T-helper 17 cell (primary cell): ENCODE measurements at places on chromosomes 2 and 18. TPM values are rescaled to one million over a fixed set of nuclear protein-coding genes. Genes with fewer than 3 reads are reported as not detected.

DNA sequence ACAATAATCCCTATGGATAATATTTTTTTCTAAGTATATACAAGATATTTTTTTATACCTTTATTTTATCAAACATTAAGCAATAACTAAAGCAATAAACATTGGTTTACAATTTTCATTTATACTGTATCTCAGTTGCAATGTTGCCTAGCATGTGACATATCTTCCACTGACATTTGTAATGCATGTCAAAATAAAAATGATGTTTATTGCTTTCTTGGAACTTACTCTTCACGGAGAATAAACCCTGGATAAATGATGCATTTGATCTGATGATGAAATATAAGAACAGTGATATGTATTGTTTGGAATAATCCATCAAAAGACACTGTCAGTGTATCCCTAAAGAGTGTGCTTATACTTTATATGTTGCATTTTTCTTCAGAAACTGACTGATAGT lies 135.7 kb downstream of the SPAG16 start:
- H3K27me3 ChIP-seq = peaks cover 8% of the 10 kb centered on the region
- H3K36me3 ChIP-seq = no peaks in the 10 kb centered on the region
- no peak overlapping the region for H3K4me3 ChIP-seq
- no peak for DNase-seq

AMER3 gene
- total RNA-seq = not detected

DNA sequence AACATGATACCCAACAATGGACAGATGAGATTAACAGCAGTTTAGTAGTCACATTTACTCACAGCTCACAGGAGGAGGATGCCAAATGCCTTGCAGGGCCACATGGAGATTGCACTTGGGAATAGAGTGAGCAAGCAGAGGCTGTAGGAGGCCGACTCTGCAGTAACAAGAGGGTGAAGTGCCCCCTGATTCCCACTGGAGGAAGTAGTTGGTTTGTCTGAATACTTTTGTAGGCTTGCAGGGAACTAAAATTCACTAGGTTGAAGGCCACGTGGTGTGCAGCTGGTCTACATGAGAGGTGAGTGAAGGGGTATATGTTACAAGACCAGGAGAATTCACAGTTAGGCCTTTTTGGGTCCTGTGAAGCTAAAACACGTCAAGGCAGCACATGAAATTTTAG lies 419.3 kb upstream of the TNP1 start:
- H3K4me1 ChIP-seq = no peaks in the 10 kb centered on the region
- H3K27ac ChIP-seq = no peak overlapping the region
- no peak overlapping the region for H3K4me3 ChIP-seq
- H3K27me3 ChIP-seq = peaks cover 4% of the 10 kb centered on the region
- H3K36me3 ChIP-seq = no peaks in the 10 kb centered on the region
- DNase-seq = no peak

GRCh38 chr18:10266334-10266590 lies 188.2 kb upstream of the APCDD1 start:
- H3K27me3 ChIP-seq = peaks cover 17% of the 10 kb centered on the region
- H3K4me1 ChIP-seq = no peaks in the 10 kb centered on the region
- no peak overlapping the region for H3K4me3 ChIP-seq
- H3K36me3 ChIP-seq = peaks cover 3% of the 10 kb centered on the region

- peaks cover 47% of the 10 kb centered on the region for H3K27me3 ChIP-seq
- H3K4me1 ChIP-seq = peaks cover 41% of the 10 kb centered on the region
- peak within 1 kb of the TSS; percentile 99 for H3K4me3 ChIP-seq
- H3K36me3 ChIP-seq = peaks cover 9% of the 10 kb centered on the region
- DNase-seq = peak; percentile 89
Measured at GRCh38 chr2:221572219-221572820, at the start of gene EPHA4. EPHA4 (minus strand) TSS chr2:221572304; CDS start chr2:221572248, 56 bp downstream.

DNA sequence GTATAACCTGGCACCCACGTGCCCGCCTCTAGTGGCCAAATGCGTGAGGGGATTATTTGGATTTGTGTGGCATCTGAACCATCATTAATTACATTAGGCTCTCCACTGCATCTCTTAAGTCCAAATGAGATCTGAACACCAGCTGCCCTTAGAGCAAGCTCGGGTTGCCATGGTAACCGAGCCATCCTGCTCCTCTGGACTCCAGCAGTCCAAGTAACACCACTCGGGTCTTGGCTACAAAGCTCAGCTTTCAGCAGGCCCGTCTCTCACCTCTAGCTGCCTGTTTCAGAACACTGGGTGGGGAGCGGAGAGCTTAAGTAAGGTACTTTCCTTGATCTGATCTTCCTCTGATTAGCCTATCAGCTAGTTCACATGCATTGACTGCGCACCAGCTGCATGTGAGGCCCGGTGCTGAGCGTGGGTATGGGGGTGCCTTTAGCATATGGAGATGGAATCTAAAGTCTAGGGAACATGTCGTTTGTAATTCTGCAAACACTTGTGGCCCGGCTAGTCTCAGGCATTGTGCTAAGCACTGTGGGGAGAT lies 14.1 kb upstream of the CYS1 start:
- no peak overlapping the region for H3K4me3 ChIP-seq
- H3K27me3 ChIP-seq = peaks cover 67% of the 10 kb centered on the region
- peaks cover 6% of the 10 kb centered on the region for H3K4me1 ChIP-seq
- no peak for DNase-seq

PXDN gene
- not detected for total RNA-seq

NEU2 gene
- total RNA-seq = not detected

ALK gene
- total RNA-seq = not detected

KCNJ3 gene
- not detected for total RNA-seq

ADAM17 gene
- 34.0 TPM for total RNA-seq

REG1B gene
- not detected for total RNA-seq

GRCh38 chr2:239827523-239827890 lies 197.6 kb downstream of the NDUFA10 start:
- no peaks in the 10 kb centered on the region for H3K36me3 ChIP-seq
- no peak overlapping the region for H3K27ac ChIP-seq
- peaks cover 6% of the 10 kb centered on the region for H3K4me1 ChIP-seq
- DNase-seq = no peak
- H3K27me3 ChIP-seq = peaks cover 24% of the 10 kb centered on the region

DNA sequence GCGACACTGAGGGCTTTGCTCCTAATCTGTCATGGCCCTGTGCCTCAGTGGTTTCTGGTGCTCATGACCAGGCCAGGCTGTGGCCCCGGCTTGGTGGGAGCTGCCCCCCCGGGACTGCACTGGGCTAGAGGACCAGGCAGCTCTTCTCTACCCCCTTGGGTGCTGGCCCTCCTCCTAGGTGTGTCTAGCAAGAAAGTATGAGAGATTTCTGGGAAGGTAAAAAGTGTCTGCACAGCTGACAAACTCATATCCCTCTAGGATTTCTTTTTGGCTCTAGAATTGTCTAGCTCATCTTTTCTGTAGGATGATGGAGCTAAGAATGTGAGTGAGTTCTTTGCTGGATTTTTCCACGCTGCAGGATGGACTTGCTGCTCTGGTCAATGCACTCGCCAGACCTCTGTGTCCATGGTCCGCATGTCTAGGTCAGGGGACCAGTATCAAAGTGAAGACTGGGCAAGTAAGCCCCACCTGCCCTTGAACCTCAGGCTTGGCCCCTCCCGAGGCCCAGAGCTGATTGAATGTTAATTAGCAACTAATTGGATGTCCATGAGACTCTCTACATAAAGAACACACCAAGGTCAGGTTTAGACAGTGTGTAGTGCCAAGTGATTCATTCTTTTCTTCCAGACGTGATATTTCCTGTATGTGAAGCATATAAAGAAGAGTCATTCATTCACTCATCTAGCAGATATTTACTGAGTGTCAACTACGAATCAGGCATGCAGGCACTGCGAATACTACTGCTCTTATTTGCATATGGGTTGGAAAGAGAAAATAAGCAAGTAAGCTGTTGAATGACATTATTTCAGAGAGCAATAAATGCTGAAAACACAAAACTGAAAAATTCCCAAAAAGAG lies 15.6 kb upstream of the PSD4 start:
- DNase-seq = no peak
- H3K36me3 ChIP-seq = no peaks in the 10 kb centered on the region
- peaks cover 26% of the 10 kb centered on the region for H3K4me1 ChIP-seq
- peak overlapping the region; percentile 86 for H3K27ac ChIP-seq
- no peaks in the 10 kb centered on the region for H3K27me3 ChIP-seq
- H3K4me3 ChIP-seq = peak overlapping the region; percentile 90

DNA sequence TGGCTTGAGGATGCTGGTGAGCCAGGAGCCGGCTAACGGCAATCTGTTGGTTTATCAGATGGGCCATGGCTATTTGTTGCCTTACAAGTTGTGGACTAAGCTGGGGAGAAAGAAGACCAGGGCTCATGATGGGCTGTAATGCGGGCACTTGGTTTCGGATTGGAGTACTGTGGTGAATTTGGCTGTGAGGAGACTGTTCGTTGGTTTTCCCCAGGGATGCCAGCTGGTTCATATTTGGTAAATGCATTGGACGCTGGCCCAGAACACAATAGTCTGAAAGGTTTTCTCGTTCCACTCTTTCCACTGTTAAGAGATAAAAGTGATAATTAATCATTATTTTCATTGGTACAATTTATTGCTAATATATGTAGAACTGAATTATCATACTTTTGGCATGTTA lies 108.9 kb downstream of the SATB2 start:
- DNase-seq = no peak
- H3K4me1 ChIP-seq = no peaks in the 10 kb centered on the region
- H3K27me3 ChIP-seq = peaks cover 11% of the 10 kb centered on the region
- H3K4me3 ChIP-seq = no peak overlapping the region

AP1S3 gene
- 1.6 TPM for total RNA-seq

DNA sequence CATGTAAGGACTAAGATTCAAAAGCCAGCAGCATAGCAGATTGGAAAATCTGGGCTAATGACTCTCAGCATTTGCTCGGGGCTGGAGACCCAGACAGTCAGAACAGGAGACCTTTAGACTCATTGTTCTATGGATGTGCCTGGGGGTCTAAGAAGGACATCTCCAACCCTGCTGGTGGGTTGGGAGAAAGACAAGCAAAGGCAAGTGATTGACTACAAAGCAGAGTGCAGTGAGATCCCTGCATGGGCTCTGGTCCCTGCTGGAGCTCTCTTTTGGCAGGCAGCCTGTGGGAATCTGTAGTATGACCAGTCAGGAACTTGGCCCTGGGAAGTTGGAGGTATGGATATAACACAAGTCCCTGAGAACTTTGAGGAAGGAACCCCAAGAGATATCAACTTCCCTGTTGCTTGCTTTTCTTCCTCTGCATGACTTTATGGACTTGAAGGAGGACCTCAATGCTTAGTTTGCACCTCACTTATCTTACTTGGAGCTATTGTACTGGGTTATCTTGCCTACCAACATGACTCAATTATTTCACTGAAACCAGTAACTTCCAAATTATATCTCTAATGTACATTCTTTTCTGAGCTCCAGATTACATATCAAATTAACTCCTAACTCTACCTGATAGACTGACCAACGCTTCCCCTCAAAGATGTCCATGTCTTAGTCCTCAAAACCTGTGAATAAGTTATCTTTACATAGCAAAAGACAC lies 236.0 kb downstream of the CYRIA start:
- no peaks in the 10 kb centered on the region for H3K36me3 ChIP-seq
- H3K27me3 ChIP-seq = no peaks in the 10 kb centered on the region
- no peak for DNase-seq
- no peak overlapping the region for H3K27ac ChIP-seq
- no peaks in the 10 kb centered on the region for H3K4me1 ChIP-seq
- H3K4me3 ChIP-seq = no peak overlapping the region

DNA sequence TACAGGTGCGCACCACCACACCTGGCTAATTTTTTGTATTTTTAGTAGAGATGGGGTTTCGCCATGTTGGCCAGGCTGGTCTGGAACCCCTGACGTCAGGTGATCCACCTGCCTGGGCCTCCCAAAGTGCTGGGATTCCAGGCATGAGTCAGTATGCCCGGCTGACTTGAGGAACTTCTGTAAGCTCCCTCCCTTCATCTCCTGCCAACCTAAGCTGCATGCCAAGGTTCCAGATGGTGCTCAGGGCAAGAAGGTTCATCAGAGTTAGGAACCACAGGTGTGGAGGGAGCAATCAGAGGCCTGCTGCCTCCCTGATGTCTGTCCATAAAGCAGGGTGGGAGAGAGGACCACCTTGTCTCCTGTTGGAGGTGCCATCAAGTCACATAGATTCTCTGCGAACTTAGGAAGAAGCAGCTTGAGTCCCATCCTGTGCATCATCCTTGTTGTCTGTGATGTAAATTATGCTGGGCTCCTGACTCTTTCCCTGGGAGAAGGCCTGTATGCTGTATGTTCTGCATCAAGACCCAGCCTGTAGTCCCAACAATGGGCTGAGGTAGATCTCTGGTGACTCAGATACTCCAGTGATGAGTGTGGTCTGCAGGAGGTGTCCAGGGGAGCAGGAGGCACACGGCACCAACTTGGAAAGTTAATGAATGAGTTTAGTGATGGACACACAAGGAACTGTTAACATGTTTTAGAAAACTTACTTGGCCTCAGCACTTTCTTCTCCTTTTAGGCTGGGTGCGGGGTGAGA lies 53.1 kb downstream of the TMEM17 start:
- H3K4me3 ChIP-seq = no peak overlapping the region
- no peak for DNase-seq
- H3K4me1 ChIP-seq = no peaks in the 10 kb centered on the region
- no peak overlapping the region for H3K27ac ChIP-seq
- H3K36me3 ChIP-seq = no peaks in the 10 kb centered on the region

- peaks cover 49% of the 10 kb centered on the region for H3K4me1 ChIP-seq
- H3K36me3 ChIP-seq = no peaks in the 10 kb centered on the region
- H3K4me3 ChIP-seq = peak overlapping the region; percentile 86
- DNase-seq = peak; percentile 20
- H3K27ac ChIP-seq = peak overlapping the region; percentile 100
Measured at GRCh38 chr18:3060667-3061580, 48.0 kb upstream of the LPIN2 start.

GRCh38 chr2:211631503-211631902 lies 907.1 kb downstream of the ERBB4 start:
- H3K4me3 ChIP-seq = no peak overlapping the region
- H3K27me3 ChIP-seq = no peaks in the 10 kb centered on the region
- DNase-seq = no peak
- no peaks in the 10 kb centered on the region for H3K36me3 ChIP-seq

LYPD6 gene
- total RNA-seq = not detected

OXER1 gene
- total RNA-seq = not detected

DNA sequence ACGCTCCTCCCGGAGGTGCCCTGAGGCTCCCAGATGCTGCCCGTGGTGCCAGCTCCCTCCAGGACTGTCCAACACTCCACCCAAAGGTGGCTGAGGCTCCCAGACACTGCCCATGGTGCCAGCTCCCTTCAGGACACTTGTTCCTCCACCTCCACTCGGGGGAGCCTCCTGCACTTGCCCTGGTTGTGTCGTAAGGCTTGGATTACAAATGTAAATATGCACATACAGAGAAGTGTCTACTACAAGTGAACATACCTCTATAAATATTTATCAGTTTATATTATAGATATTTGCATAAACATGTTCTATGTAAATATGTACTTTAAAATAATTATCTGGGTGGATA lies 143.3 kb downstream of the PXDN start:
- no peak overlapping the region for H3K27ac ChIP-seq
- H3K4me3 ChIP-seq = no peak overlapping the region
- H3K4me1 ChIP-seq = no peaks in the 10 kb centered on the region
